Thoracic aorta (tissue), 2 donors: ENCODE measurements at places on chromosomes 4 and X. TPM values are rescaled to one million over a fixed set of nuclear protein-coding genes. Genes with fewer than 3 reads are reported as not detected.

The TCEANC gene
- total RNA-seq, result 2.6 TPM

The RPS3A gene
- total RNA-seq, result 1,778 TPM

The CYLC1 gene
- not detected for total RNA-seq

The ADH6 gene
- total RNA-seq, result not detected

The PQBP1 gene
- 60.2 TPM for total RNA-seq

The IL1RAPL2 gene
- not detected for total RNA-seq

The TSPAN5 gene
- 7.7 TPM for total RNA-seq

The ASB11 gene
- total RNA-seq, result not detected

The CACNA1F gene
- total RNA-seq, result 0.81 TPM

The FBXW7 gene
- total RNA-seq, result 31.5 TPM
